ENCODE measurements at places on chromosomes 1 and 21. TPM values are rescaled to one million over a fixed set of nuclear protein-coding genes. Genes with fewer than 3 reads are reported as not detected.

DNA sequence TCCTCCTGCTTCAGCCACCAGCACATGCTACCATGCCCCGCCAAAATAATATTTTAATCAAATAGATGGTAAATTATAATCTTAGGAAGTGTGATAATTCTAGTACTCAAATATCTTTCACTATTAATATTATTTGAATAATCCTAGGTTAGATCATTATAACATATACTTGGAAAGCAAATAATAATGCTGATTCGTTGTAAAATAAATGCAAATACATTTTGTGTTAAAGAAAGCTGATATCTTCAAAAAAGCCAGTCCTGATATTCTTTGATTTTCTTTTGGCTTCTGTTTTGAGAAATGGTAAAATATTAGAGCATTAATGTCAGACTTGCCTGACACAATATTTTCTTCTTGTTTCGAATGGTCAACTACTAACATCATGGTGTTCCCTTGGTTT is 116.3 kb upstream of the ADAMTS5 start:
- no peak overlapping the region for H3K27ac ChIP-seq
- DNase-seq: no peak
- H3K4me3 ChIP-seq: no peak overlapping the region
- no peaks in the 10 kb centered on the region for H3K36me3 ChIP-seq
- no peaks in the 10 kb centered on the region for H3K4me1 ChIP-seq

PPFIA4 gene
- 1.3 TPM for total RNA-seq

WNT3A gene
- total RNA-seq: 10.1 TPM

DNA sequence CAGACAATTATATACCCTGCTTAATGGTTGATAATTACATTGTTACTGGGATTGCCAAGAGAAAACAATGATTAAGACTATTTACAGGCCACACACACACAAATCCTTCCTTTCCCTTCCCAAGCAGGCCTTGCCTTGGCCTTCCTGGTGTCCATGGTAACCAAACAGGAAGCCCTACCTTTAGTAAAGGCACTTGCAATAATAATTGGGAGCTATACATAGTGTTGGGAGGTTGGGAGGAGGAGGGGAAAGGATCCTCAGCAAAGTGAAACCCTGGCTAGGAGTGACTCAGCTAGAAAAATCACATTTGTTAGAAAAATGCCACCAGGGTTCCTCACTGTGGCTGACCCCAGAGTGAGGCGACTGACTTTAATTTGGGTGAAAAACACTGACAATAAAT is 122.3 kb upstream of the ADAR start:
- no peaks in the 10 kb centered on the region for H3K36me3 ChIP-seq
- DNase-seq: no peak
- H3K27me3 ChIP-seq: no peaks in the 10 kb centered on the region
- H3K4me1 ChIP-seq: peaks cover 9% of the 10 kb centered on the region

DNA sequence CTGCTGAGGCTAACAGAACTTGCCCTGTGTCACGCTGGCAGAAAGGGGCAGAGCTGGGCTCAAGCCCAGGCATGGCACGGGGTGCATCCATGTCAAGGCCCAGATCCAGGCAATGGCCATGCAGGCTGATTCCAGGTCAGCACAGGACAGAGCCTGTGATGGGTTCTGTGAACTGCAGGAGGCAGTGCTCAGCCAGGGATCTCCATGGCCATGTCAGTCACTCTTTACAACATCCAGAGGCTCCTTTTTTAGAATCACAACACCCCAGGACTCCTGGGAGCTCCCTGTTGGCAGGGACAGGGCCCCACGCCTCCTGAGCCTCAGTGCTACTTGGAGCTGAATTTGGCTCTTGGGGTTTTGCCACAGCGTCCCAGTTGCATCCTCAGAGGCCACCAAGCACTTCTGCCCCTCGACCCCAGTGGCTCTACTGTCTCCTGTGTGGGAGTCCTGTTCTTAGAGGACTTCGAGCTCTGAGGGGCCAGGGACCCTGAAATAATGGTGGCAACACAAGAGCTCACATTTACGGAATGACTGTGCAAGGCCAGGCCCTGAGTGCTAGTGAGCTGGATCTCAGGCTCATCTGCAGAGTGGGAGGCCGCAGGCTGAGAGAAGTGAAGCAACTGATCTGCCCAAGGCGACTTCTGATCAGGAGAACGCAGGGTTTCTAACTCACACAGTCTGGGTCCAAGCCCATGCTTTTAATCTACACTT is 211.5 kb downstream of the TRABD2B start:
- no peak overlapping the region for H3K4me3 ChIP-seq
- peaks cover 23% of the 10 kb centered on the region for H3K4me1 ChIP-seq
- no peak for DNase-seq
- no peaks in the 10 kb centered on the region for H3K27me3 ChIP-seq
- no peak overlapping the region for H3K27ac ChIP-seq

PIGR gene
- total RNA-seq: 700 TPM

FCGR3B gene
- total RNA-seq: 18.9 TPM

GRCh38 chr1:229159668-229160544 is 111.0 kb upstream of the RAB4A start:
- no peaks in the 10 kb centered on the region for H3K27me3 ChIP-seq
- no peak overlapping the region for H3K4me3 ChIP-seq

ZBTB48 gene
- total RNA-seq: 31.5 TPM

- DNase-seq: no peak
- no peaks in the 10 kb centered on the region for H3K27me3 ChIP-seq
- no peak overlapping the region for H3K27ac ChIP-seq
- H3K36me3 ChIP-seq: peaks cover 4% of the 10 kb centered on the region
- no peaks in the 10 kb centered on the region for H3K4me1 ChIP-seq
These were observed 269.2 kb downstream of the SDCCAG8 start for GRCh38 chr1:243525085-243525487.

BRDT gene
- total RNA-seq: not detected

MPL gene
- total RNA-seq: 0.61 TPM

RIMS3 gene
- total RNA-seq: 4.7 TPM

GRCh38 chr1:244451951-244452795 is 464 bp upstream of the ADSS2 start:
- peak overlapping the region; percentile 96 for H3K27ac ChIP-seq
- peak overlapping the region; percentile 91 for H3K4me3 ChIP-seq
- peaks cover 24% of the 10 kb centered on the region for H3K4me1 ChIP-seq
- no peaks in the 10 kb centered on the region for H3K36me3 ChIP-seq
- H3K27me3 ChIP-seq: no peaks in the 10 kb centered on the region

- no peak overlapping the region for H3K27ac ChIP-seq
- H3K4me3 ChIP-seq: no peak overlapping the region
- no peak for DNase-seq
- H3K4me1 ChIP-seq: no peaks in the 10 kb centered on the region
These were observed 215.8 kb downstream of the COL24A1 start for GRCh38 chr1:85940656-85941306.

- no peaks in the 10 kb centered on the region for H3K27me3 ChIP-seq
- no peak overlapping the region for H3K27ac ChIP-seq
- peaks cover 6% of the 10 kb centered on the region for H3K4me1 ChIP-seq
- peak; percentile 84 for DNase-seq
These were observed 5.1 kb downstream of the CLCNKB start for GRCh38 chr1:16048573-16049189.

GRCh38 chr1:205590777-205591513 is 40.9 kb downstream of the ELK4 start:
- H3K27ac ChIP-seq: no peak overlapping the region
- DNase-seq: no peak
- no peaks in the 10 kb centered on the region for H3K27me3 ChIP-seq

DNA sequence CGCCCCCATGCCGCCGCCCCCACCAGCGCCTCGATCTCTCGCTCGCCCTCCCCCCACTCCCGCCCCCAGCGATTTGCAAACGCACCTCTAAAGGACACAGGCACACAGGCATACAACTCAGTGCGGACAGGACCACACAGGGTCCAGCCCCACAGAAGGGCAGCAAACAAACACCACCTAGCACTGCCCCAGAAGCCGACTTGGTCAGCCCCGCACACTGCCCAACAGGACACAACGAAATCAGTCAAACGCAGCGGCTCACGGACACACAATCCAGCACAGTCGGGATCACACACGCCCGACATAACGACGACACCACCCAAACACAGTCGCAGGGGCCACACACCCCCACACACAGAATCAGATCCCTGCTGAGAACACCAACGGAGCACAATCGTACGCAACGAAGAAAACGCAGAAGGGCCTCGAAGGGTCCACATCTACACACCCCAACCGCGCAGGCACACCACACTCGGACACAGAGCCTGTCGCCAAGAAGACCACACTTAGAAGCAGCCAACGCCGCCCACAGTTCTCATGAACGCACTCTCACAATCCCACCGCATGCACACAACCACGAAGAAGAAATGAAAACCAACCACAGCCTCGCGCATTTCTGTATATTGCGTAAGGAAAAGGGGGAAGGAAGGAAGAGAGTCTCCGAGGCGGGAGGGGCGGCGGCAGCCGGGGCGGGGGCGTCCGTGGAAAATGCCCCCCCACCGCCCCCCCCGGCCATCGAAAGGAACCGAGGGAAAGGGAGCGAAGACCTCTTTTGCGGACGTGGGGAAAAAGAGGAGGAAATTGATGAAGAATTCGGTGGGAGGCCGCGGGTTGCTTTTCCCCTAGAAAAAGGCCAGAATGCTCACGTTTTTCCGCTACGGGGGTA is 481 bp downstream of the TAL1 start:
- no peaks in the 10 kb centered on the region for H3K36me3 ChIP-seq
- H3K27ac ChIP-seq: peak overlapping the region; percentile 78
- peaks cover 19% of the 10 kb centered on the region for H3K4me1 ChIP-seq
- H3K27me3 ChIP-seq: peaks cover 82% of the 10 kb centered on the region

Measured in upper lobe of right lung (tissue), 1 donor.